ENCODE measurements at places on chromosomes 12 and 14. TPM values are rescaled to one million over a fixed set of nuclear protein-coding genes. Genes with fewer than 3 reads are reported as not detected.

The GRIN2B gene
- not detected for total RNA-seq

The DAO gene
- not detected for total RNA-seq

The GPR68 gene
- total RNA-seq, result 15.4 TPM

The ART4 gene
- total RNA-seq, result not detected

The TBX5 gene
- not detected for total RNA-seq

The PLEKHD1 gene
- not detected for total RNA-seq

The PRB2 gene
- not detected for total RNA-seq

The CLEC2A gene
- total RNA-seq, result not detected

The AGAP2 gene
- total RNA-seq, result 31.7 TPM

The EGLN3 gene
- 2.1 TPM for total RNA-seq

The MON2 gene
- total RNA-seq, result 29.7 TPM

The RPS6KA5 gene
- 19.9 TPM for total RNA-seq

The CLEC9A gene
- not detected for total RNA-seq

The MANSC4 gene
- total RNA-seq, result not detected

The PAH gene
- 1.5 TPM for total RNA-seq

The CLEC6A gene
- total RNA-seq, result not detected

The SLC6A15 gene
- not detected for total RNA-seq

The IL26 gene
- total RNA-seq, result 0.88 TPM

The RHOJ gene
- not detected for total RNA-seq

The AMN1 gene
- total RNA-seq, result 3.8 TPM

The NTF3 gene
- total RNA-seq, result not detected

The OTX2 gene
- not detected for total RNA-seq

The RPGRIP1 gene
- not detected for total RNA-seq

The A2M gene
- total RNA-seq, result 1.6 TPM

The SPIC gene
- not detected for total RNA-seq

The FAM186B gene
- total RNA-seq, result 0.15 TPM

The RNF212B gene
- not detected for total RNA-seq

The YAF2 gene
- 36.2 TPM for total RNA-seq

The TCTN2 gene
- total RNA-seq, result 5.5 TPM

The ATP6V1D gene
- total RNA-seq, result 34.4 TPM

The ADAMTS20 gene
- total RNA-seq, result not detected

The PLEK2 gene
- total RNA-seq, result 1.2 TPM

The ADAM21 gene
- total RNA-seq, result 0.09 TPM

The SPSB2 gene
- total RNA-seq, result 7.7 TPM

The IL22 gene
- 0.64 TPM for total RNA-seq

Data from CD8-positive, alpha-beta memory T cell (primary cell).